ENCODE measurements at places on chromosomes 7 and 10.

DNA sequence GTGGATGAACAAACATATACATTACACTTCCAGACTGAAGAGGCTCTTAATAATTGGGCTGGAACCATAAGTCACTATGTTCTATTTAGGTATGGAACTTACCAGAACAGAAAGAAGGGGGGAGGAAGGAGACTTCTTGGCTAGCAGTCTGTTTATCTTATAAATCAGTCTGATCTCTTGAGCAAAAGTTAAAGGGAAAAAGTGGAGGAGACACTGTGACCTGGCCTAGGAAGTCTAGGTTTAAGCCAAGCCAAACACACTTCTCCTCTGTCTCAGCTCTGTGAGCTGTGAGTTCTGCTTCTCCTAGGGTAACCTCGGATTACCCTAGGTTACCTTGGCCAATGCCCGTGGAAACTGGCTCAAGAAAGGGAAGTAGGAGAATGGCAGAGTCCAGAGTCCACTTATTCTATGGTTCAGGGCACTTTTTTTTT, 95.2 kb downstream of the PFKFB3 start:
- no peak for DNase-seq

GRCh38 chr7:158758586-158759244, 54.1 kb upstream of the NCAPG2 start:
- DNase-seq: no peak

GRCh38 chr7:127938588-127938987, 92.6 kb downstream of the LRRC4 start:
- DNase-seq: peak; percentile 82

- no peak for DNase-seq
These were observed 22.8 kb upstream of the PDZD8 start for GRCh38 chr10:117398029-117398428.

Data from retinal pigment epithelial cell (primary cell).